ENCODE measurements at places on chromosomes 11 and 22.

DNA sequence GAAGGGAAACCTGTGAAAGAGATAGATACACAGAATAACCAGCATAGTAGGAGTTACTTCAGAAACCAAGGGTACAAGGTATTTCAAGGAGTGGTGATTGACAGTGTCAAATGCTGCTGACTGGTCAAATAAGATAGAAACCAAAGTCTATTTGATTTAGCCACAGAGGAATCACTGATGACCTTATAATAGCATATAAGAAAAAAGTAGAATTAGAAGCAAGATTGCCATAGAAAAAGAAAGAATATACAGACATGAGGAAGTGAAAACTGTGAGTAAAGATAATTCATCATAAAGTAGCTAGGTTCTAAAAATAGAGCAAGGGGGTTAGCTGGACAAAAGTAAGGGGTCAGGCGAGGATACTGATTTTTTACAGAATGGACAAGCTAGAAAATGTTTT is 14.2 kb downstream of the ZBTB44 start:
- no peak for DNase-seq

DNA sequence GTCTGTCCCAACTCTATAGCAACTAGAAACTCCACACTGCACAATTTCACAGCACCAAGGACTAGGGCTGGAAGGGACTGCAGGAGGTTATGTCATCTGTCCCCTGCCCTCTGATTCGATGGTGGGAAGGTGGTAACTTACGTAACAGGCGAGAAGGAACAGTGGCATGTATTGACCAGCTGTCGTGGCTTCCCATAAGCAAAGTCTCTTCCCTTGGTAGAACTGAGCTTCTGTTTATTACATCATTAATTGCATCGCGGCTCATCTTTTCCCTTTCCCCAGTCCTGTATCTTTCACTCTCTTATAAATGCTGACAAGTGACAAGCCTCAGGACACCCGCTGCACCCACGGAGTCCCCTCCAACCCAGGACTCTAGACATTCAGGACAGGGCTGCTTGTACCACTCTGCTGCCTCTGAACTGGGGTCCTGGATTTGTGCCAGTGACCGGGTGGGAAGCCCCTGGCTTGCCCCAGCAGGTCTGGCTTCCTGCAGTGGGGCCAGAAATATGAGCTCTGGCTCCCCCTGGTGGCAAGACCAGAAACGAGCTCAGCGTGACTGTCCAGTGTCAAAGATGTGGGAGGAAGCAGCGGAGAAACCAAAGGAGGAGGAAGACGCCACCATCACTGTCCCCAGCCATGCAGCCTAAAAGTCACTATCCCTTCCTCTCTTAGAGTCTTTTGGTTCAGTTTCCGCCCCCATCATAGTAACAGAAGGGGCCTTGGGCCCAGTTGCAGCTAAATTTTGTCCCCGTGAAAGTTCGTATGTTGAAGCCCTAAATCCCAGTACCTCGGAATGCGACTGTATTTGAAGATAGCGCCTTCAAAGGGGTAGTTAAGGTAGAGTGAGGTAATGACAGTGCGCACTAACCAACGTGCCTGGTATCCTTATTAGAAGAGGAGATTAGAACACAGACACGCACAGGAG is 84.5 kb downstream of the ISX start:
- DNase-seq, result peak; percentile 37

DNA sequence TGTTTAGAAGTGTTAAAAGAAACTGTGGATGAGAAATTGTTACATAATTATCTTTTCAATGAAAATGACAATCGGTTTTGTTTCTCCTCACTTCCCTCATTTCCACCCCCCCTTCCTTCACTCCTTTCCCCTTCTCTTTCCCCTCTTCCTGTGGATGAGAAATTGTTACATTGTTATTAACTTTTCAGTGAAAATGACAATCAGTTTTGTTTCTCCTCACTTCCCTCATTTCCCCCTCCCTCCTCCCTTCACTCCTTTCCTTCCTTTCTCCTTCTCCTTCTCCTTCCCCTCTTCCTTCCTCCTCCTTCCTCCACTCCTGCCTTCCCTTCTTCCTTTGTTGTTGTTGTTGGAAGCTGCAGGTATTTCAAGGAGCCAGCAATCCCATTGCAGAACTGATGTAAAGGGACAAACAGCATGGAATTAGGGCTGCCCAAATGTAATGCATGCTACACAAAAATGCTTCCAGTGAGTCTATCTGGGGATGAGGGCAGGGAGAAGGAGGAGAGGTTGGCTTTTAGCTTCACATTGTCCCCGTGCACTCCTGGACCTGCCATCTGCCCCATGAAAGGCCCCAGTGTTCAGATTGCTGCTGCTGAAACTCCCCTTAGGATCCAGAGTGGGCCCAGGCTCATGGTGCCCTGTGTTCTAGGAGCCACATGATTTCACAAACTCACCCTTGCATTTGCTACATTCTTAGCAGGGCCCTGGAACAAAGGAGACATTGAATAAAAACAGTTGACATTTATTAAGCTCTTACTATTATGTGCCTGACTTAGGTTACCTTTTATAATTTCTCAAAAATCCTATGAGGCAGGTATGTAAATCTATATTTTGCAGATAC is 133.0 kb upstream of the TIMP3 start:
- DNase-seq, result no peak

DNA sequence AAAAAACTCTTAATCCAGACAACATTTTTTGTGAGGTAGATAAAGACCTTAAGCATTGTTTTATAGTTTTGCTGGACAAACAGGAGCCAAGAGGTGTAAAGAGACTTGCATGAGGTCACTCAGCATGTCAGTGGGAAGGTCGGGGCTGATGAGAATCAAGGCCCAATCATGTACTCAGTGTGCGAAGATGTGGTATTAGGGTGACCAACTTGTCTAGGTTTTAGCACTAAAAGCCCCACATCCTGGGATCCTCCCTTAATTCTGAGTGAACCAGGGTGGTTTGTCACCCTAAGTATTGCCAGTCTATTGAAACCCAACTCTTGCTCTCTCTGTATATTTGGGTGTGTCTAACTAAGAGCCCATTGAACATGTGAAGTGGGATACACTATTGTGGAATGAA is 19.5 kb upstream of the SORL1-AS1 start:
- no peak for DNase-seq

DNA sequence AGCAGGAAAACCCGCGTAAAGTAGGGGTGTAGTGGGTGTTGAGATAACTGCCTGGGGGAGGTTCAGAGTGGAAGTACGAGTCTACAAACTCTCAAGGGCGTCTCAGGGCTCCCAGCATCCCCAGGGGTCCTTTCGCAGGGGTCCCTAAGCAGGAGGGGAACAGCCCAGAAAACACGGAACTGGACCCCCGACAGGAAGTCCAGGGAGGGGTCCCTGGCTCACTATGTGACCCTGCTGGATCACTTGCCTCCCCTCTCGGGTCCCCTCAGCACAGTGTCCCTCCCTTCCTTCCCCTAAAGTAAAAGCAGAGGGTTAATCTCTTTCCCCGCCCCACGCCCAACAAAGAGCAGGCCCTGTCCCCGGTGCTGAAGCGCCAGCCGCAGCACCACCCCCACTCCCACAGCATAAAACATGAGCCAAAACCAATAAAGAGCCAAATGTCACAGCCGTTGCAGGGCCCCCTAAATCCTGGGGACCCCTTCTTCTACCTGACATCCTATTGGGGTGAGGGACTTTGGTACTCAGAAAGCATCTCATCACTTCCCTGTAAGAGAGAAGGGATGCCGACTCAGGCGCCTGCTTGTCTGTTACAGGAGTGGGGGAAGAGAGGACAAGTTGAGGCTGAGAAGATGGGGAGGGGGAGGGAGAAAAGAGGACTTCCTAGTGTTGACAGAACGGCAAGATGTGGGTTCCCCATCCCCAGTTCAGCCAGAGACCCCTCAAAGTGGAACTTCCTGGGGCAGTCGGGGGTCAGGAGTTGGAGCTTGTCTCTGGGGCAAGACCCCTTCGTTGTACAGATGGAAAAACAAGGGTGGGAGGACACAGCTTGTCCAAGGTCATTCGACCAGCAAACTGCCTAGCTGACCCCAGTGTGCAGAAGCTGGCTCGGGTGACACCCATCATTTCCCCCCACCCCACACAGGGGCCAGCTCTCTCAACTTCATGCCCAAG is 1.4 kb upstream of the NEFH start:
- DNase-seq, result peak; percentile 24

- no peak for DNase-seq
Measured at GRCh38 chr11:26950260-26950719, 43.6 kb upstream of the FIBIN start.

GRCh38 chr11:38839071-38839470 is 2241.0 kb upstream of the RAG2 start:
- no peak for DNase-seq

DNA sequence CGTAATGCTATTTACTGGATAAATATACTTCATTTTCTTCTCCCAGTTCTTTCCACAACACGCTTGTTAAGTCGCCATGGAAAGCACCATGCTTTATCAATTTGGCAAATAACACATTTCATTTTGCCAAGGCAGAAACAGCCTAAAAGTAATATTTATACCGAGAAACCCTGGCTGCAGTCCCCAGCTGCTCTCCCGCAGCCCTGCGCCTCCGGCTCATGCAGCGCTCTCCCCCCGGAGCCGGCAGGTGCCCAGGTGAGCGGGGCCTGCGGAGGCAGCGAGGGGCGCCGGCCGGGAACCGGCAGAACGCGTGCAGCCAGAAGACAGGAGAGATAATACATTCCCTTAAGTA is 681 bp upstream of the ARHGEF12 start:
- peak; percentile 54 for DNase-seq

DNA sequence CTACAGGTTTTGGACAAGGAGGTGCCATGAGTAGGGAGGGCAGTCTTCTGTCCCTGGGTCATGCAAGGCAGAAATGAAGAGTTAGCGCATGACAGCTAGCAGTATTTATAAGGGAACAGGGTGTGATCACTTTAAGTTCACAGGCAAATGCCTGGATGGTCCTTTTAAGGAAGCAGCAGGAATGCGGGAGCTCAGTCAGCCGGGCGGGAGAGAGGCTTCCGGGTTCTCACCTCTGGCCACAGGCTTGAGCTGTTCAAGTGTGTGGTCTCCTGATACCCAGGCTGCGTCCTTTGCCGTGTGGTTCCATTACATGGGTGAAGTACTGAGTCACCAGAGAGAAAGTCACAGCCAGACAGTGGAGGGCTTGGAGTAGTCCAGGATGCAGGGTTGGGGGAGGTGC is 105.4 kb downstream of the BCR start:
- DNase-seq, result no peak

DNA sequence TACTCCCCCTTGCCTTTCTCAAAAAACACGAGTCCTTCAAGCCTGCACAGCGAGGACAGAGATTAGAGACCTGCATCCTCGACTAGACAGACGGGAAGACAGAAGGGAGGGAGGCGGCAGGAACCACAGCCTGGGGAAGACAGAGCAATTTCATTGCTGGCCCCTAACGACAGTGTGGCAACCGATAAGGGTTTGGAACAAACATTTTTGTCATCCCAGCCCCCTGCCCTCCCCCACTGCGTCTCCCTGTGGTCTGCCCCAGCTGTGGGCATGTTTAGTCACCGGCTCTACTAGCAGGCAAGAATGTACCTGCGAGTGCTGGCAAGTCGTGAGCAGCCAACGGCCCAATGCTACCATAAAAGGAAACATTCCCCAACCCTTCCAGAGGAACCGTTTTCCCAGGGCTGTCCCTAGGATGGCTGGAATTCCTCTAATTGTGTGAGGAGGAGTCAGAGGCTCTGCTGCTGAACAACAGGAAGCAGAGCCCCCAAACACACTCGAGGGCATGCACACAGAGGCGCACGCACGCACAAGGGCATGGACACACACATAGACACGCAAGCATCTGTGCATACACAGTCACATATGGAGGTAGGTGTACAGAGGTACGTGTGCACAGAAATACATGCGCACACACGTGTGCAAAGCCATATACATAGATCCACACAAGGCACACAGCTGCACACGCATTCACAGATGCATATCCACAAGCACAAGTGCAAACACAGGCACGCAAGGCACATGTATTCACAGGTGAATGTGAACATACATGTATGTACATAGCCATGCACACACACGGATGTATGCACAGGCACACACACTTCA is 58.3 kb downstream of the MYH9 start:
- DNase-seq, result peak; percentile 76

- DNase-seq, result no peak
Measured at GRCh38 chr11:123429336-123429735, 733 bp upstream of the GRAMD1B start.

GRCh38 chr11:31792036-31792435 is 19.1 kb downstream of the PAX6 start:
- no peak for DNase-seq

DNA sequence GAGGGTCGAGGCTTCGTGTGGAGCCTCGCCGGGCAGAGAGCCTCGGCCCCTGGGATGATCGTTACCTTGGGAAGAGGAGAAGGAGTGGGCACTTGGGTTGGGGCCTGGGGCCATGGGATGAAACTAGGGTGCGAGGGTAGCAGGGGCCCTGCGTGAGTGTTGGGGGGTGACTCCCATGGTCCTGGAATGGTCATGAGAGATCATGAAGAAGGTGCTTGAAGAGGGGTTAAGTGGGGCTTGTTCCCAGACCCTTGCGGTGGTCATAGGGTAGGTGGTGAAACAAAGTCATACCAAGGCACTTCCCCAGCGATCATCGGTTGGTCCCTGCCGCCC is 284 bp downstream of the CCS start:
- no peak for DNase-seq

DNA sequence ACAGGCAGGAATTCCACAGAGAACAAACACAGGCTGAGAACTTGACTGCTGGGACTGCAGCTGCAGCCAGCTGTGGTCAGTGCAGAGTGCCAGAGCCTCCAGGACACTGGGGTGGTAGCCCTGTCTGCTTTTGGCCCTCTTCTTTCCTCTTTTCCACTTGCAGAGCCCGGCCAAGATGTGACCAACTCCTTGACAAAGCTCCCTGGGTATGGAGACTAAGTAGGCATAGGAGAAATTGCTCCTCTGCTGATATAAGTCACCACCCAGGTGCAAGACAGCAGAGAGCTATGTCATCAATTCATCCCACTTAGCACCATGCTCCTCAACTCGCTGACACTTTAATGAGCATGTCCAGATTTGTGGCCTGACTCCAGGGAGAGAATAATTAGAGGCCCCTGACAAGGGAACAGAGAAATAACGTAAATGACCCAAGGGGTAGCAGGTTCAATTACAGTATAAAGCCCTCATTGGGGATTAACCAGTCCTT is 369.4 kb upstream of the B3GAT1 start:
- no peak for DNase-seq

DNA sequence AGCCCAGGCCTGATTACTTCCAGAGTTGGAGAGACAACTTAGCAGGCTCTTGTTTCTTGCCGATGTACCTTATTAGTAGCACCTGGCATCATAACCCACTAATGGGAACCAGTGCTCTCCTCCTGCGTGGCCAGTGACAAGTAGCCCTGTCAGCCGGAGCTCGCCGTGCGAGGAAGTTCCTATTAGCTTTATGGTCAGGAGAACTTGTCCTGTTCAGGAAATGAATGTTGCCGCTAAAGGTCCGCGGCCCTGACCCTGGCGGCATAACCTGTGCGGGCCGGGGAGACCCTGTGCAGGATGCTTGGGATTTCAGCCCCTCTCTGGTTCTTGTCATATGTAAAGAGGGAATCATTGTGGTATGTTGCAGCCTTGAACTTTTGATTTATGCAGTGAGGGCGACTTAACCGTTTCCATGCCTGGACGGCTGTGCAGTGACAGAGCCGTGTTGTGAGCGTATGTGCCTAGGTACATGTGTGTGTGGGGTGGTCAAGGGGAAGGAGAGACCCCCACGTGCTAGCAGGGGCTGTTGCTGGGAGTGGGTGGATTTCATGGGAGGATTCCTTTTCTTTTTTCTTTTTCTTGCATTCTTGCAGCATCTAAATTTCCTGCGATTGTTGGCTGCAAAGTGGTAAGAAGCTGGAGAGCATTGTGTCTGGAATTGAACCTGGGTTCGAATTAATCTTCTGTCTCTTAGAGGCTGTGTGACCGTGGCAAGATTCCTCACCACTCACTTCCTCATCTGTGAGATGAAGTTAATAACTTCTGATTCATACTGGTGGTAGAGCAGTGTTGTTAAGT is 15.2 kb downstream of the ZBTB16 start:
- no peak for DNase-seq
